SJCRH30 (cell line): ENCODE measurements at places on chromosomes 11 and 22. TPM values are rescaled to one million over a fixed set of nuclear protein-coding genes. Genes with fewer than 3 reads are reported as not detected.

DNA sequence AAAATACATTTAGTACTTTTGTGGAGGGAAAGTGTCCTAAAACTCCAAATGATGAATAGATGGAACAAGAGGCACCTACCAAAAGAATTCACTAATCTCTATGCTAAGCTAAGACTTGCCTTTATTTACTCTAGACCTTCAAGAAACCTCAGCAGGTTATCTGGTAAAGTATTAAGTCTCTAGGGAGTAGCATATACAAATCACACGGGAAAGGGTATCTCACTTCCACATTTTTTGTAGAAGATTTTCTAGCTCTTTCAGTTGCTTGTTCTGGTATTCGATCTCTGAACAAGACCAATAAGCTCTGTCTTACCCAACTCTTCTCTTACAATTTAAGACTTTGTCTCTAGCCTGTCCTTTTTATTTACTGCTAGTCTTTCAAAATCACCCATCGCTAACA lies 18.1 kb upstream of the CADM1 start:
- no peak for DNase-seq
- no peaks in the 10 kb centered on the region for H3K4me1 ChIP-seq
- no peaks in the 10 kb centered on the region for H3K36me3 ChIP-seq
- H3K27ac ChIP-seq: no peak overlapping the region
- no peaks in the 10 kb centered on the region for H3K27me3 ChIP-seq
- no peak overlapping the region for H3K4me3 ChIP-seq

Gene OR8K3
- not detected in 2 replicates for total RNA-seq

DNA sequence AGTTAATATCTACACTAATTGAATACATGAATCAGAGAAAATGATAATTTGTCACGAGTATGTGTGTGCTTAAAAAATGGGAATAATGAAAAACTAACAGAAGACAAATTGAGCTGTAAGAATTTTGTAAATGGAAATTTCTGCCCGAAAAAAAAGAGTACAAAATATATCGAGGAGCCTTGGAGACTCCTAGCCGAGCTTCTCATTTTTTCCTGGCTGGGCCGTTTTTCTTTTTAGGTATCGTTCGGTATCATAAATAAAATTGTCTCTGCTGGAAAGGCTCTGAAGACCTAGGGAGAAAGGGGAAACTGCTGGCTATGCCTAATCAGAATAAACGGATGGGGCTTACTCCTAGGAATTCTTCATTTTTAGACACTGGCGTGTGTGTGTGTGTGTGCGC lies 227.2 kb upstream of the RAG2 start:
- H3K27ac ChIP-seq: no peak overlapping the region
- no peak for DNase-seq
- no peaks in the 10 kb centered on the region for H3K36me3 ChIP-seq
- H3K4me1 ChIP-seq: no peaks in the 10 kb centered on the region

Gene DGAT2
- 0.67 and 1.3 TPM in 2 replicates for total RNA-seq

Gene PANX3
- total RNA-seq: not detected in 2 replicates

- H3K4me3 ChIP-seq: no peak overlapping the region
- no peaks in the 10 kb centered on the region; the same call in 1 of the 2 replicates for H3K4me1 ChIP-seq
- H3K27me3 ChIP-seq: no peaks in the 10 kb centered on the region
- H3K27ac ChIP-seq: no peak overlapping the region
Measured at GRCh38 chr11:11987503-11988022, 20.9 kb downstream of the DKK3 start.

Gene CARD16
- total RNA-seq: 0.25 and 0.53 TPM in 2 replicates
